SHP77 (cell line): ENCODE measurements at places on chromosomes 4 and X.

GRCh38 chr4:148951346-148951745, 509.1 kb upstream of the NR3C2 start:
- no peak for DNase-seq

DNA sequence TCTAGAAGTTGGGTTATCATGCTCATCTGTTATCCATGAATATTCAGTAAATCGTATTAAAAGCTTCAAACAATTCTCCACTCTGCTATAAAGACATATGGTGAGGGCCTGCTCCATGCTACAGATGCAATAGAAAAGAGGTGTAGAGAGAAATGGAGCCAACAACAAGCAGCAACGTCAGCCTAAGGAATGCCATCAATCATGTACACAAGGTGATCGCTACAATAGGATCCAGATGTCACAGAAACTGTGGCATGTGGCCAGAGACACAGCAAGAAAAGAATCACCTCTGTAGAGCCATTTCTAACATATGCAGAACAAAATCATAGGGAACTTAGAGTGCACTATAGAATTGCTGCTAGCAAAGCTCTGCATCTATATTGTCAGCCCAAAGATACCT, 1188.1 kb downstream of the PCDH7 start:
- DNase-seq: no peak

DNA sequence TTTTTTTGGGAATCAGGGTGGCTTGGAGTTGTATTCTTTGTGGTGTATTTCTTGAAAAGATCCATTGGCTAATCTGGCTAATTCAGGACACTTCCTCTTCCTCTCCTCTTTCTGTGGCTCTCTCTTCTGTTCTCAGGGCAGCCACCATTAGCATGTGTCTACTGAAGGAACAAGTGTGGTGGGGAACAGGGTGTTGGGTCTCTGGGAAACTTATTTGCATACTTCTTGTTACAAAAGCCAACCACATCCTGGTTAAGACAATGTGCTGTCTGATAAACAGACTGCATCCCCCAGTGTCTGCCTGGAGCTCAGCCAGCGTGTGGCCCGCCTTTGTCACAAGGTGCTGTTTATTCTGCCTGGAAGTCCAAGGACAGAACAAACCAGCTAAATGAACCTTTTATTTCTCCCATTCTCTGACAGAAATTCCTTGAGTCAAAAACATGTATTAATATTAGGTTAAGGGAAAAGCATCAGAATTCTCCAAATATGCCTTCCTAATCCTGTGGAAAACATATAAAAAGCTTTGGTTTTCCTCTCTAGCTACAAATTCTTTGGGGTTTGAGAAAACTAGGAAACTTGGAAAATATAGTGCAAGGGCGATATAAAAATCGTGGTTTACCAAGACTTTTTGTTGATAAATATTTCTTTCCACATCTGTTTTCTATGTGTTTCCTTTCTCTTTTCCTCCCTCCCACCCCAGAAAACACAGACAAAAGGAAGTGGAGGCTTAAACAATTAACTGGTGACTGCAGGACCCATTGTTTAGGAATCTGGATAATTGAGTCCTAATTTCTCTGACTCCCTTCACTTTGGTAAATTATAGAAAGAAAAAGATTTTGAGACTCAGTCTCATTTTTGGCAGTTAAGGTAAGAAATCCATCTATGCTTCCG, 203.6 kb downstream of the SPRY1 start:
- no peak for DNase-seq

- DNase-seq: no peak
Observed at GRCh38 chrX:47180346-47180745, 13.3 kb upstream of the UBA1 start.

DNA sequence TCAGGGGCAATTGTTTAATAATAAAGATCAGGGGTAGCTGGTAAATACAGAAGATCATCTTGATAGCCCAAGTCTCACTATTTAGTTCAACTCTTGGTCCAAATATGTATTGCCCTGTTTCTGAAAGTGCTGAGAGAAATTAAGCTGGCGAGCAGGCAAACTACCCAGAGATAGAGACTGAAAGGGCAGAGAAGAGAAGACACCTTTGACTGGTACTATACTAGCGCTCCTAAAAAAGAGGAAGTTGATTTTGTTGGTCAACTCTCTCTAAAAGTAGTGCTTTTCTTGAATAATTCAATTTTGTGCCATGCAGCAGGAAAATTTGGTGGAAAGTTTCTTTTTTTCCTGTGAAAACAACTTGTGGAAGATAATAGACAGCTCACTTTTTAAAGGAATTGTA, 64.0 kb downstream of the IGSF1 start:
- DNase-seq: no peak
